ENCODE measurements at places on chromosomes 2 and 18. TPM values are rescaled to one million over a fixed set of nuclear protein-coding genes. Genes with fewer than 3 reads are reported as not detected.

The GDF7 gene
- total RNA-seq, result 0.98 TPM

The ANKRD30BL gene
- not detected for total RNA-seq

The FABP1 gene
- not detected for total RNA-seq

The ACMSD gene
- total RNA-seq, result not detected

The DLX2 gene
- not detected for total RNA-seq

The ST8SIA5 gene
- total RNA-seq, result 3.2 TPM

The LRRFIP1 gene
- 100 TPM for total RNA-seq

Data from heart right ventricle (tissue), 16 donors.